Psoas muscle (tissue), 8 donors: ENCODE measurements at places on chromosomes 5 and 9. TPM values are rescaled to one million over a fixed set of nuclear protein-coding genes. Genes with fewer than 3 reads are reported as not detected.

The DRD1 gene
- not detected for polyA plus RNA-seq

The GRXCR2 gene
- not detected for polyA plus RNA-seq

The LAMC3 gene
- 0.17 TPM for polyA plus RNA-seq

The FSD1L gene
- polyA plus RNA-seq = 15.7 TPM

The PLEKHG4B gene
- polyA plus RNA-seq = not detected

The SMIM32 gene
- 0.10 TPM for polyA plus RNA-seq

The LHX6 gene
- polyA plus RNA-seq = 1.00 TPM

The CEL gene
- polyA plus RNA-seq = 0.10 TPM

The CDH9 gene
- polyA plus RNA-seq = not detected

The SPEF2 gene
- polyA plus RNA-seq = 0.32 TPM

The GPR21 gene
- polyA plus RNA-seq = 0.05 TPM

The ADGRV1 gene
- 0.05 TPM for polyA plus RNA-seq
